ENCODE measurements at places on chromosomes 6 and 20. TPM values are rescaled to one million over a fixed set of nuclear protein-coding genes. Genes with fewer than 3 reads are reported as not detected.

Gene UST
- 0.26 TPM for polyA plus RNA-seq

Gene SAMD5
- not detected for polyA plus RNA-seq

Gene CCM2L
- polyA plus RNA-seq, result not detected

Gene EYA4
- polyA plus RNA-seq, result not detected

Gene PDYN
- not detected for polyA plus RNA-seq

Gene DEFB132
- polyA plus RNA-seq, result not detected

Gene CHRNA4
- not detected for polyA plus RNA-seq

Gene TAGAP
- 98.2 TPM for polyA plus RNA-seq

Gene PSMA7
- 473 TPM for polyA plus RNA-seq
